T-cell (primary cell): ENCODE measurements at places on chromosomes 12 and 14. TPM values are rescaled to one million over a fixed set of nuclear protein-coding genes. Genes with fewer than 3 reads are reported as not detected.
A peak's percentile ranks its signal among the peaks of the same experiment; 100 is the strongest.

GRCh38 chr12:52144512-52145227, 47.1 kb downstream of the KRT80 start:
- DNase-seq: no peak

GRCh38 chr12:121590476-121591143, 9.8 kb upstream of the KDM2B start:
- peak; percentile 66 for DNase-seq

DNA sequence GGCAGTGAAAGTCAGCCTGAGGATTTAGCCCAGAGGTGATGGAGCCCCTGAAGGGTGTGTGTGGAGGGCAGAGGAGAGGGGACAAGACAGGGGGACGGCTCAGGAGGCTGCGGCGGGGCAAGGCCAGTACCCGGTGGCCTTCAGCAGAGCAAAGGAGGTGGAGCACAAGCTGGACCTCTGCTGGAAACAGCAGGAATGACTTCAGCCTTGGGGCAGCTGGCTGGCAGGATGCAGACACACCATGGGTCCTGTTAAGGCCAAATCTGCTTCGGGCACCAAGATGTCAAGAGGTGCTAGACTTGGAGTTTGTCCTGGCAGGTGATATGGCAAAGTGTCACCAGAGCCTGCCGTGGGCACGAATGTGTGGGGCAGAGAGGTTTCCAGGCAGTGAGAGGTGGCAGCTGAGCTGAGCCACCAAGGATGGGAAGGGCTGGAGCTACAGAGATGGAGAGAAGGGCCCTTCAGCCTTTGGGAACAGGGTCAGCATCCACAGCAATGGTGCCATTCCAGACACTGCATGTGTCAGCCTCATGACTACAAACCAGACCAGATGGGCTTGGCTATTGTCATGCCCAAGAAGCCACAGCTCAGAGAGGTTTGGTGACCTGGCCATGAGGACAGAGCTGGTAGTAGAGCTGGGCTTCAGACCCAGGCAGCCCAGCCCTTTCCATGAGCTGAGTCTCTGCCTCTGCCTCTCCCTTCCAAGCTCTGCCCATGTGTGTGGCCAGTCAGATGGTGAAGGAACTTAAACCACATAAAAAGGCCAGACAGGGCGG, 91.9 kb downstream of the LGMN start:
- DNase-seq: no peak

DNA sequence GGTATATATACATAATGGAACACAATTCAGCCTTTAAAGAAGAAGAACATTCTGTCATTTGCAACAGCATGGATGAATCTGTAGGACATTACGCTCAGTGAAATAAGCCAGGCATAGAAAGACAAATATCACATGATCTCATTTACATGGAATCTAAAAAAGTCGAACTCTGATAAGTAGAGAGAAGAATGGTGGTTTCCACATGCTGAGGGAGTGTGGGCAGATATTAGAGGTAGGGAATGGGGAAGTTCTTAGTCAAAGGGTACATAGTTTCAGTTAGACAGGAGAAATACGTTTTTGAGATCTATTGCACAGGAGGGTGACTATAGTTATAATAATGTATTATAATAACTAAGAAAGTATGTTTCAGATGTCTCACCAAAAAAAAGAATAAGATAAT, 71.4 kb downstream of the ADAMTS20 start:
- DNase-seq: no peak

DNA sequence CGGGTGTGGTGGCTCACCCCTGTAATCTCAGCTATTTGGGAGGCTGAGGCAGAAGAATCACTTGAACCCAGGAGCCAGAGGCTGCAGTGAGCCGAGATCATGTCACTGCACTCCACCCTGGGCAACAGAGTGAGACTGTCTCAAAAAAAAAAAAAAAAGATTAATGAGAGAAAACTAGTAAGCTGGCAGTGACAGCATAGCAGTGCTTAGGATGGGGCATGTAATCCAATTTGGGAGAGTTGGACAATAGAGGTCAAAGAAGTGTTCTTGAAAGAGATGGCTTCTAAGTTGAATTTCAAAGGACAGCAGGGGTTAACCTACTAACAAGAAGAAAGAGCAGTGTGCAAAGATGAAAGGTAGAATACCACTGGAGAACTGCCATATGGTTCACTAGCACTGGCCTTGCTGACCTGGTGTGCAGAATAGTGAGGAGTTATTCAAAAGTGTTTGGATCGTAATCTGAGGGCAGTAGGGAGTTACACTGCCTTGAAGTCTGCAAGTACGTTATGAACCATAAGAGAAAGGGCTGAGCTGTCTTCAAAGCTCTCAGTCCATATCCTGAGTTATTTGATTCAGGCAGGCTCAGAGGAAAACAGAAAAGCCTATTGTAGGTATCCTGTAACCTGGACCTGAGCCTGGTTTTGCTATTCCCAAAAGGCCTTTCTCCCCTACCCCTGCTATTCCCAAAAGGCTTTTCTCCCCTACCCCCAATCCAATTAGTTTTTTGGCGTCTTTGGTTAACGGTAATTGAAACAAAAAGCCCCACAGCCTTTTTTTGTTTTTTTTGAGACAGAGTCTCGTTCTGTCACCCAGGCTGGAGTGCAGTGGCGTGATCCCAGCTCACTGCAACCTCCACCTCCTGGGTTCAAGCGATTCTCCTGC, 3.4 kb downstream of the XPOT start:
- DNase-seq: no peak

GRCh38 chr12:128276471-128276870, 9.5 kb downstream of the TMEM132C start:
- no peak for DNase-seq

- no peak for DNase-seq
Measured at GRCh38 chr12:94247246-94247645, 98.9 kb downstream of the PLXNC1 start.

GRCh38 chr14:23079716-23080115, 15.2 kb downstream of the ACIN1 start:
- DNase-seq: no peak

AQP6 gene
- not detected for total RNA-seq

- no peak for DNase-seq
Measured at GRCh38 chr12:7758766-7759140, 6.3 kb upstream of the NANOGNB start.

DNA sequence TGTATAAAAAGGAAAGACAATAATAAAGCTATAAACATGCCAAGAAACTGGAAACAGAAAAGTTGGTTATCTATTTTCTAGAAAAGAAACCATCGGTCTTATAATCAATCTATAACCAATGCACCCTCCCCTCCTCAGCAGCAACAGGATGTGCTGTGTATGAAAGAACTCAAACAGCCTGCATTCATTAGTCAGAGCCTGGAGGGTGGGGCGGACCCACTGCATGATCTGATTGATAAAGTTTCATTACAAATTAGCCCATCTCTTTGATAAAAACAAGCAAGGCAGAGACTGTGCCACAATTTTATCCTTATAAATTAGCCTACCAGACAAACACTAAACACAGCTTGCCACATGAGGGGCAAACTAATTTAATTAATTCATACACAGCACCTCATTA, 448.1 kb downstream of the BCAT1 start:
- DNase-seq: no peak
